ENCODE measurements at places on chromosomes 4 and X.

GRCh38 chrX:14028473-14028872 lies 1.2 kb downstream of the GEMIN8 start:
- DNase-seq, result no peak

GRCh38 chr4:73348185-73348584 lies 55.9 kb upstream of the ALB start:
- DNase-seq, result no peak

- no peak for DNase-seq
Observed at GRCh38 chr4:137819964-137820383, 287.7 kb upstream of the PCDH18 start.

- no peak for DNase-seq
Observed at GRCh38 chr4:141130947-141131605, 2.2 kb downstream of the RNF150 start.

- DNase-seq, result peak; percentile 69
Observed at GRCh38 chr4:147731580-147732517, at the start of gene ARHGAP10. Gene ARHGAP10 (plus strand): TSS chr4:147732088. CDS start chr4:147732302, 214 bp downstream.

DNA sequence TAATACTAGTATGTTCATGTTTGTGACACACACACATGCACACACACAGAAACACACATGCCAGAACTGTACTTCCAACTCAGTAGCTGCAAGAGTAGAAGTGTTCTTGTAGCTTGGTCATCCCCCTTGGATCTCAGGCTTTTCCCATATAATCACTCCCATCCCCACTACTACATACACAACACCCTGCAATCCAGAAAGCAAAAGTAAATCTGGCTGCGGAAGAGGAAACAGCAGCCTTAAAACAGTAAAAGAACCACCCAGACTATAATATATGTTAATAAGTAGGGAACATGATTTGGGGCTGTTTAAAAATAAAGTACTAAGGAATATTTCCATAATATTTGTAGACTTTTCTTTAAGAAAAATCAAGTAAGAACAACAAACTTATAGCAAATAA lies 103.2 kb downstream of the AMMECR1 start:
- DNase-seq, result no peak

DNA sequence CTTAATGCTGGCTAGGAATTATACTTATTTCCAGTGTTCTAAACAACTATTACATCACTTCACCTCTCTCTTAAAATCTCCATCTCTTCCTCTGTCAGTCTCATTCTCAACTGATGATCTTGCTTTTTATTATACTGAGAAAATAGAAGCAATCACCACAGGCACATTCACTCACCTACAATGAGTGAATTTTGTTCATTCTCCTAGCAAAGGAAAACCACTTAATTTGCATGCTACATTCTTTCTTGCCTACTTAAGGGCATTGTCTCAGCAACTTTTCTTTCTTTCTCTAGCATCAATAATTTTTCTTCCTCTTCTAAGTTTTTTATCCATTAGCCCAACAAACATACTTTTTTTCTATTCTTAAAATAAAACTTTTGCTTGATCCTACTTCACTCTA lies 21.1 kb upstream of the USP38 start:
- no peak for DNase-seq

DNA sequence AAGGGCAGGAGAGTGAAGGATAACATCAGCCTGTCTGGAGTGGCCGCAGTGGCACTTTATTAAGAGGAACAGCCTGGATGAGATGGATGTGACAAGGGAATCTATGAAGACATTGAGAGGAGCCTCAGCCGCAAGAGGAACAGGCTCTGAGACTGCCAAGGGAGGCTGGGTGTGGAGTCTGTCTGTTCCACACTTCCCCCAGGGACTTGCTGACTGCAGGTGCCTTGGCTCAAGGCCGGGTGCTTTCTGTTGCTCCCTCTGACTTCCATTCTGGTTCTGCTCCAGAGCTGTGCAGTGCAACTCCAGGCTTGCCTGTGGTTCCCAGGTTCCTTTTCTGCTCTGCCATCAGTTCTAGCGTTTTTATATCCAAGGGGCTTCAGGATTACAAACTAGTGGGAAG lies 54.6 kb downstream of the FRMPD3 start:
- DNase-seq, result no peak

All from left colon (tissue), 2 donors.